Activated CD8-positive, alpha-beta T cell treated with anti-CD3 and anti-CD28 coated beads, Interleukin-2, amount 10 ng/mL, durations not matched to agents 7 days and 5 days (primary cell): ENCODE measurements at places on chromosomes 2 and 18. TPM values are rescaled to one million over a fixed set of nuclear protein-coding genes. Genes with fewer than 3 reads are reported as not detected.

- H3K4me3 ChIP-seq: no peak overlapping the region
- H3K27ac ChIP-seq: no peak overlapping the region
- no peaks in the 10 kb centered on the region for H3K4me1 ChIP-seq
- peak; percentile 40 for DNase-seq
Observed at GRCh38 chr2:18378020-18378653, 182.3 kb downstream of the RDH14 start.

- H3K4me1 ChIP-seq: no peaks in the 10 kb centered on the region
- no peaks in the 10 kb centered on the region for H3K27me3 ChIP-seq
- H3K36me3 ChIP-seq: no peaks in the 10 kb centered on the region
- no peak for DNase-seq
- H3K27ac ChIP-seq: no peak overlapping the region
- H3K4me3 ChIP-seq: no peak overlapping the region
Observed at GRCh38 chr2:187468262-187468661, 20.2 kb upstream of the CALCRL start.

DNA sequence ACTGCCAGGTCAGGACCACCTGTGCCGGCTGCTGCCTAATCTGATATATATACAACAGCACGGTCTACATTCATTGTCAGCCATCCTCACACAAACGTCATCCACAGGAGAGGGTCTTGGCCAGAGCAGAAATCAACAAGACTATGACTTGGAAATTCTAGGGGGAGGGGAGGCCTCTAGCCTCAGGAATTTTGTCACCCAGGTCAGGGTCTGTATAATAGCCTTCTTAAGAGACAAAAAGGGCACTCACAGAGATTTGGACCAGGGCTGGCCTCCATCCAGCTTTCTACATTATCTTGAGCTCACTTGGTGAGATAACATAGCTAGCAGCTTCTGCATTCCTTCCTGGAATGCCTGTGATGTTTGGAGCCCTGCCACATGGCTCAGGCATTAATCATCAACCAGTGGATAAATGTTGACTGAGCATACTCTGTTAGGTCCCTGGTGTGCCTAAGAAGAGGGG lies 50.4 kb upstream of the CTIF start:
- no peaks in the 10 kb centered on the region for H3K4me1 ChIP-seq
- H3K36me3 ChIP-seq: no peaks in the 10 kb centered on the region
- H3K27me3 ChIP-seq: peaks cover 22% of the 10 kb centered on the region
- DNase-seq: no peak
- no peak overlapping the region for H3K4me3 ChIP-seq

The ADAM23 gene
- not detected for total RNA-seq
